Activated T-cell treated with anti-CD3 and anti-CD28 coated beads for 4 hours (primary cell): ENCODE measurements at places on chromosomes 1 and 21.

GRCh38 chr1:243320224-243320623, 64.4 kb downstream of the SDCCAG8 start:
- no peak for DNase-seq

GRCh38 chr1:35544976-35545375, 12.2 kb downstream of the KIAA0319L start:
- DNase-seq: no peak

- no peak for DNase-seq
Measured at GRCh38 chr1:200861937-200862647, 10.7 kb upstream of the GPR25 start.

GRCh38 chr1:45887156-45887842, 83.9 kb downstream of the MAST2 start:
- DNase-seq: no peak

- DNase-seq: no peak
Measured at GRCh38 chr1:54325703-54326461, 80.3 kb downstream of the SSBP3 start.

GRCh38 chr21:46457801-46458314, 833 bp upstream of the DIP2A start:
- peak; percentile 16 for DNase-seq

DNA sequence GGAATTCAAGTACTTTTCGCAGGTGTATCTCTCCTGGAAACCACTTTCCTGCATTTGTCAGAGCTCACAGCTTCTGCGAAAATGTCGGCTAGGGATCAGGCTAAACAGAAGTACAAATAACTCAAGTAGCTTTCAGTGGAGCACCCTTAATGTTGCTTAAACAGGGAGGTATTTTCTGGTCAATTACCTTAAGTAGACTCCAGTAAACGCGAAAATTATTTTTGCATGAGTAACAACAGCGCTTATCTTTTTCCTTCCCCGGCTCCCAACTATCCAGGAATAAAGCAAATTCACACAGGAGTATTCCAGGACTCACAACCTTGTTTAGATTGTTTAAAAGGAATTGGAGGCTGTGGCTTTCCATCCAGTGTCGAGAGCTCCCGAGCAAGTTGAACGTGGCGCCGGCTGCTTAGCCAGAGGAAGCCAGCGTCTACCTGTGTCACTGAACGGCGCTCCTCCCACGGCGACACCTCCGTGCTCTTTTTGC, 7.3 kb upstream of the SIM2 start:
- no peak for DNase-seq

GRCh38 chr21:17391811-17392340, 121.0 kb upstream of the CXADR start:
- no peak for DNase-seq

DNA sequence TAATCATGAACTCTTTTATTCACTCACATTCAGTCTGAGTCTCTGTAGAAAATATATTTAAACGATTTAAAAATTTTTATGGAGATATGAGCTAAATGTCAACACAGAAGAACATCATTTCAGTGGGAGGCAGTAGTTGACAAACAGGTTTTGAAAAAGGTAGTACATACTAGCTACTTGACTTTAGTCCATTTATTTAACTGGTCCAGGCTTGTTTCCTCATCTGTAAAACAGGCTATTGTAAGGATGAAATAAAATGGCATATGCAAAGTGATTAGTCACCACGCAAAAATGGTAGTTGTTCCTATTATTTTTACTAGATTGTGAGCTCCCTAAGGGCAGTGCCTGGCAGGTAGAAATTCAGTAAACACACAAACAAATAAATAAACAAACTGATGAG, 75.2 kb downstream of the NTPCR start:
- DNase-seq: no peak

GRCh38 chr1:173354937-173355280, 122.2 kb upstream of the PRDX6 start:
- DNase-seq: no peak

GRCh38 chr1:76066394-76066793, 8.2 kb upstream of the ST6GALNAC3 start:
- DNase-seq: no peak

DNA sequence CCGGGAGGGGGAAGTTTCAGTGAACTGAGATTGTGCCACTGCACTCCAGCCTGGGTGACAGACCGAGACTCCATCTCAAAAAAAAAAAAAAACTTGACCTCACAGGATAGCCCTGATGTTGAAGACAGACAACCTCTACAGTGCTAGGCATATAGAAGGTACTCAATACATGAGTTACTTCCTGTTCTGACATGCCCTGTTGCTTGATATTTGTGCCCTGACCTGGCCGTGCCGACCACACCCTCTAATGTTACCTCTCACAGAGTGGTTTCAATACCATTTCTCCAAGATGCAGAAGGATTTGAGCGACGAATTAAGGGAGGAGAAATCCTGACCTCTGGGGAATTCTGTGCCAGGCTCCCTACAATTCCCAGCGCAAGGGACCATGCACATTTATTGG, 5.2 kb downstream of the PTAFR start:
- no peak for DNase-seq

DNA sequence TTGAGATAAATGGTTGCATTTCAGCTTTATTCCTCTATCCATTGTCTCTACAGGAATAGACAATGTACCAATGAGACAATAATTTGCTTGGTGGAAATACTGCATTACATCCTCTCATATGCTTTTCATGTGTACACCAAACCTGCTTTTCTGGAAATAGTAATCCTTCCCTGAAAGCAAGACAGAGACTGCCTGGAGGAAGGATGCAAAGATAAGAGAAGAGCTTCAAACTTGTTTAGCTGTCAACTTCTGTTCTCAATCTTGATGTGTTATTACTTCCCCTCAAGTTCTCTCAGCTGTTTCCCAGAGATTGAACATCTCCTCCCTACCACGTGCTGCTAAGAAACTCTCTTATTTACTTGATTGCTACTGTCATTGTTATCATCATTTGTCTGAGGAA, 1125.4 kb upstream of the TMPRSS15 start:
- DNase-seq: no peak

DNA sequence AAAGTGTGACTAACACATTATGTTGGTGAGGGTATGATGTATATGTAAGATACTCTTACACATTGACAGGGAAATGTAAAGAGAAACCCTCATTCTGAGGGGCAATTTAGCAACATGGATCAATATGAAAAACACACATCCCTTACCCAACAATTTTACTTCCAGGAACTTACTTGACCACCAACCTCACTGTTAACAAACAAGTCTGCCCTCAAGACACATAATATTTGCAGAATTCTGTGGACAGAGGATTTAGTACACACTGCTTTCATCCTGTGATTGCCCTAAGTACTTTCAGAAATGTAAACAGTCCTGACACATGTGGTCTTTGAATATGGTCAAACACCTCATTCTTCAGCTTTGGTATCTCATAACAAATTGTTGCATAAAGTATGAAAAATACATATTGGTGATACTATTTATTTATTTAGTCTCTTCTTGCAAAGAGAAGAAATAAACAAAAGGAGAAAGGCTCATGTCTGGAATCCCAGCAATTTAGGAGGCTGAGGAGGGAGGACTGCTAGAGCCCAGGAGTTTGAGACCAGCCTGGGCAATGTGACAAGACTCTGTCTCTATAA, 6.9 kb downstream of the USP48 start:
- no peak for DNase-seq

- peak; percentile 12 for DNase-seq
Measured at GRCh38 chr1:210143465-210144062, 89.0 kb upstream of the SERTAD4 start.

- DNase-seq: no peak
Measured at GRCh38 chr1:39085174-39085573, 59.0 kb downstream of the NDUFS5 start.

- DNase-seq: no peak
Measured at GRCh38 chr1:33790577-33790976, 73.3 kb upstream of the HMGB4 start.

GRCh38 chr1:219119839-219120238, 53.8 kb upstream of the LYPLAL1 start:
- no peak for DNase-seq

DNA sequence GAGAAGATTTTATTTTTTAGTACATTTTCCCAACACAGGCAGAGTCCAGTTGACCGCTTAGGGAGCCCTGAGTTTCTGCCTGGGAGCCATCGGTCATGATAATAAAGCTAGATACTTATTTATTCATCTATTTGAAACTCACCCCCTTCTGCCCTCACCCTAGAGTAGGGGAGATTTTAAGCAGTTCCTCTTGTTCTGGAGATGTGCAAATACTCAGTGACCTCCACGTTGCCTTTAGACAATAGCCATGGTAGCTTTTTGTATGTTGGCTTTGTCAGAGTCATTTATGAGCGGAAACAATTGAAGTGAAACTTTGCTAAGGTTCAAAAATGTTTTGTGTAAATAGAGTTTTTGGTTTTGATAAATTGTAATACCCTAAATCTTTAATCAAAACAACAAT, 45.7 kb upstream of the PLPPR4 start:
- DNase-seq: no peak

GRCh38 chr1:31785947-31786290, 21.8 kb upstream of the ADGRB2 start:
- no peak for DNase-seq

DNA sequence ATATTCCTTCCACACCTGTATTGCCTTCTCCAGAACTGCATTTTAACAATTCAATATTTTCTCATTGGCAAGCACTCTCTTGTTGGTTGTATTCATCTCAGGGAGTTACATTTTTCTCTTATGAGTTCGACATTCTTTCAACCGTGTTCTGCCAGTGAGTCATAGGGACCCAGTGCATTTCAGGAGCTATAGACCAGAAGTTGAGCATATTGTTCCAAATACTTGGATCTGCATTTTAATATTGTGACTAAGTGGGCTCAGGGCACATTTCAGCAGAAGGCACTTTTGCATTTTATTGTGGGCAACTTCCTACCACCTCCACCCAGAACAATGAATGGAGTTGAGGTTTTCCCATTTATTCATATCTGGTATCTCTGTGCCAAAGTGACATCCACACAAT, 132.8 kb downstream of the TNFSF18 start:
- DNase-seq: no peak

- no peak for DNase-seq
Measured at GRCh38 chr21:34009193-34009592, 64.2 kb upstream of the MRPS6 start.

- DNase-seq: no peak
Measured at GRCh38 chr1:93739472-93739871, 57.8 kb upstream of the BCAR3 start.

DNA sequence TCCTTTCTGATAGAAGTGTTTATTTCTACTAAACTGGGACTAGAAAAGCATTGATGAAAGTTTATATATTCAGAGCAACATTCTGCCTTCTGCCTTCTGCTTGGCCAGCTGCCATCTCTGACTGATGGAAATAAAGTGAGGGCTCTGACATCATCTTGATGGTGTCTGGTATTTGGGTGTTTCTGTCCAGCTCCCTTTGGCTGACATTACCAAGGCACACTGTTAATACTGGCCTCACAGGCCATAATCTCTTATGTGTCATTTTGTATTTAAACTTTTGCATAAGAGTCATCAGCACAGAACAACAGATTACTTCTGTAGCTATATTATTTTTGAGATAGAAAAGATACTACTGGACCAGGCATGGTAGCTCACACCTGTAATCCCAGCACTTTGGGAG, 216.9 kb downstream of the RYR2 start:
- DNase-seq: no peak

DNA sequence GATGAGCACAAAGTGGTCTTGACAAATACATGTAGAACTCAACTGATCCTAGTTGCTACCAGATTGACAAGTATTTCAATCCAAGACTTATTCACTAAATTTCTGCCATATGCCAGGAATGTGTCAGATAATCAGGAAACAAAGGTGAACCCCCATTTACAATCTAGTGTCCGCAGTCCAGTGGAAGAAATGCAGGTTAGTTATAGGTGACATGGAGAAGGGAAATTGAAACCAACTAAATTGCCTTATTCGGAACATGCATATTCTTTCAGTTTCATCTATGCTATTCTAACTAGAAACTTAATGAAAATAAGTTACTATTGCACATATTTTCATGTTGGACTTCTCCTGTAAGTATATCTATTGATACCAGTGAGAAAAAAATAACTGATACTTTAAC, 209.4 kb downstream of the COL24A1 start:
- no peak for DNase-seq

GRCh38 chr1:26739329-26739914, 43.6 kb downstream of the ARID1A start:
- DNase-seq: no peak

GRCh38 chr1:47751996-47752451, 245.2 kb downstream of the TRABD2B start:
- DNase-seq: no peak

DNA sequence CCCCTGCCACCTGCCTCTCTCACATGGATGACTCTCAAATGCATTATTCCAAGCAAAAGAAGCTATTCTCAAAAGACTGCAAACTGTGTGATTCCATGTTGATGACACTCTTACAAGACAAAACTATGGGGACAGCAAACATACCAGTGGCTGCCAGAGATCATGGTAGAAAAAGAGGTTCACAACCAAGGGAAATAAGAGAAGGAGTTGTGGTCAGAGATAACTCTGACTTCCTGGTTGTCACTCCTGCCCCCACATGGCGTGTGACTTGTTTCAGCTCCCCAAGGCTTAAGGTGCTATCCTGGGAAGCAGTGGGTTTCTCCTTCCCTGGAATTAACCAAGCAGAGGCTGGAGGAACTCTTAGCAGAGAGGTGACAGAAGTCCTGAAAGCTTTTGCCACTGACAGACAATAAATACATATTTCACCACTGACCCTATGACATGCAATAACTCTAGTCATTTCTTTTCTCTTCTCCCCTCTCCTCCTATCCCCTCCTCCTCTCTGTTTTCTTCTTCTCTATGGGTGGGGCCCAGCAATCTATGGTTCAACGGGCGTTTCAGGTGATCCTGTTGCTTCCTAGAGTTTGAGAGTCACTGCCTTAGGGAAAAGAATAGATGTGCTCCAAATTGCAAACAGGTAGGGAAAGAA, 185.1 kb downstream of the FCRL5 start:
- no peak for DNase-seq

DNA sequence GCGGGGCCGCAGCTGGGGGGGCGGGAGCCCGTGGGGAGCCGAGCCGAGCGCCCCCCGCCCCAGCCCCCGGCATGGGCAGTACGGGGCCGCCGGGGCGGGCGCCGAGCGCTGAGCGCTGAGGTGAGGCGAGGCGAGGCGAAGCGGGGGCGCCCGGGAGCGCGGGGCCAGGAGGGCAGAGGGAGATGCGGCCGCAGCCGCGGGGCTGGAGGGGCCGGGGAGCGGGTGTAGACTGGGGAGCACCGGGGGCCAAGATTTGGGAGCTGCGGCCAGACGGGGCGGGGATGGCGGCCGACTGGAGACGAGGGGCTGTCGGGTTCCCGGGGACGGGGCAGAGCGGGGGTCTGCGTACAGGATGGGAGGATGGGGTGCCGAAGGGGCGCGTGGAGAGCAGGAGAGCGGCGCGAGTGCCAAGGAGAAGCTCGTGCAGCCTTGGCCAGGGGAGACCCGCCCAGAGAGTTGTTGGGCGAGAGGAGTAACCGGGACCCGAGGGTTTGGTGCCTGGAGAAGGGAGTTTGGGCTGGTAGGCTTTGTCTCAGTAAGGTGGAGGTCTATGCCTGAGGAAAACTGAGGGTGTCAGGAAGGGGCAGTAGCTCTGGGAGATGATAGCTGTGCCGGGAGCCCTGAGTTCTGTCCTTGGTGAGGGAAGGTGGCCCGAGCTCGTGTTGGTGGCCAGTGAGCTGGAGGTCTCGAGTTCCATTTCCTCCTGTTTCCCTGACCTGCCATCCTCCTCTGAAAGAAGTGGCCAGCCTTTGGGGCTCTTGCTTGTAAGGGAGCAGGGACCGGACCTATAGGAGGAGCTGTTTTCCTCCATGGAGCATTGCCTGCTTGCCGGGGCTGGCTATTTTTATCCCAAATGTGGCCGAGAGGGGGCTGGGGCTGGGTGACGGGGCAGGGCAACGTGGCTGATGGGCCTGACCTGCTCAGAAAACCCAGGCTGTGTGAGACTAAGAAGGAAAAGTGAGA, 539 bp downstream of the ATP8B2 start:
- DNase-seq: peak; percentile 23
